Dermis blood vessel endothelial cell (primary cell): ENCODE measurements at places on chromosomes 5 and 9. TPM values are rescaled to one million over a fixed set of nuclear protein-coding genes. Genes with fewer than 3 reads are reported as not detected.

- no peak for DNase-seq
Observed at GRCh38 chr9:133210609-133211008, 1.6 kb upstream of the OBP2B start.

GRCh38 chr5:33789567-33789957 is 102.2 kb downstream of the ADAMTS12 start:
- DNase-seq, result no peak

- DNase-seq, result no peak
Observed at GRCh38 chr5:178176791-178177190, 10.4 kb downstream of the GMCL2 start.

- no peak for DNase-seq
Observed at GRCh38 chr9:71853084-71853483, 57.9 kb downstream of the ABHD17B start.

- no peak for DNase-seq
Observed at GRCh38 chr5:6188344-6188743, 190.0 kb downstream of the MED10 start.

DNA sequence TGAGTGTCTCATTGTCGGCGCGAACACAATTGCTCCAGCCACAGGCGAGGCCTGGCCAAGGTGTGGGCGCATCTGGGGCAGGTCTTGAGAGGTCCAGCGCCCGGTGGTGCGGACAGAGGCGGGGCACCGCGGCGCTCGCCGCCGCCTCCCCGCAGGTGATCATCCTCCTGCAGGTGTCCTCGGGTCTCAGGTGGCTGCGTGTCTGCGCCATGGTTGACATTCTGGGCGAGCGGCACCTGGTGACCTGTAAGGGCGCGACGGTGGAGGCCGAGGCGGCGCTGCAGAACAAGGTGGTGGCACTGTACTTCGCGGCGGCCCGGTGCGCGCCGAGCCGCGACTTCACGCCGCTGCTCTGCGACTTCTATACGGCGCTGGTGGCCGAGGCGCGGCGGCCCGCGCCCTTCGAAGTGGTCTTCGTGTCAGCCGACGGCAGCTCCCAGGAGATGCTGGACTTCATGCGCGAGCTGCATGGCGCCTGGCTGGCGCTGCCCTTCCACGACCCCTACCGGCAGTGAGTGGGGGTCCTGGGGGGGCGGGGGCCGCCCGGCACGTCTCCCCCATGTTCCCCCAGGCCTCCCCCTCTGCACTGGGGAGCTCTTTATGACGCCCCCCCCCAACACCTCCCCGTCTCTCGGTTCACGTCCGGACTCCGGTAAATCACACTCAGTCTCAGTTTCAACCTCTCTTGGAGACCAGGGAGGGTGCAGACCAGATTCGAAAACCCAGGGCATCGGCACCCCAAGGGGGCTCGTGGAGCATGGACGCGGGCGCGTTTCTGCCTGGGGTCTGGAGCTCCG is 446 bp downstream of the NXNL2 start:
- DNase-seq, result no peak

GRCh38 chr5:122394284-122394930 is 82.4 kb downstream of the SNCAIP start:
- no peak for DNase-seq

- DNase-seq, result no peak
Observed at GRCh38 chr9:38284588-38285051, 107.9 kb upstream of the ALDH1B1 start.

The SEMA6A gene
- total RNA-seq, result 21.1 and 38.1 TPM in 2 replicates

The INSL4 gene
- total RNA-seq, result not detected in 2 replicates

The AK8 gene
- 0.09 TPM in 1 of 2 replicates, not detected in the other for total RNA-seq

The OTP gene
- total RNA-seq, result not detected in 2 replicates

The ELOVL7 gene
- 0.09 and 2.2 TPM in 2 replicates for total RNA-seq

The LRRC19 gene
- not detected in 2 replicates for total RNA-seq

The SPINK7 gene
- total RNA-seq, result not detected in 2 replicates
